ENCODE measurements at places on chromosomes 3 and 15.
A peak's percentile ranks its signal among the peaks of the same experiment; 100 is the strongest.

GRCh38 chr3:72630327-72630968, 217.8 kb downstream of the SHQ1 start:
- peak; percentile 33 for DNase-seq

GRCh38 chr3:14359348-14359747, 43.1 kb upstream of the SLC6A6 start:
- no peak for DNase-seq

GRCh38 chr15:77853008-77853328, 220.3 kb upstream of the LINGO1 start:
- no peak for DNase-seq

GRCh38 chr3:131540143-131540542, 37.4 kb upstream of the MRPL3 start:
- DNase-seq: no peak

GRCh38 chr3:30155755-30156154, 450.6 kb upstream of the TGFBR2 start:
- DNase-seq: no peak

DNA sequence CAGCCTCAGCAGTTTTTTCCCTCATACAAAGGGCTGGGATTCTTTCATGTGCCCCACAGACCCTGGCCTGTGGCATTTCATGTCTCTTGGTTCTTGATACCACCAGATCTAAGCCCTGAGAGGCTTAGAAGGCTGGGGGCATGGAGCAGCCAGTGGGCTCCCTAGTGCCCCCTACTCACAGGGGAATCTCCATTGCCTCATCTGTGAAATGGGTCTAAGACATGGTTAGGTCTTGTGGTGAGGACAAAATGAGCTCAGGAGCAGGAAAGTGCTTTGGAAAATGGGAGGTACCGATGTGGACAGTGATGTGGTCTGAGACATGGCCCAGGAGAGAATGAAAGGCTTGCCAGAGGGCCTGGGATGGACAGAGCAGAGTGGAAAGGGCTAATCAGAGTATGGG, 94.3 kb downstream of the SMAD6 start:
- DNase-seq: no peak

DNA sequence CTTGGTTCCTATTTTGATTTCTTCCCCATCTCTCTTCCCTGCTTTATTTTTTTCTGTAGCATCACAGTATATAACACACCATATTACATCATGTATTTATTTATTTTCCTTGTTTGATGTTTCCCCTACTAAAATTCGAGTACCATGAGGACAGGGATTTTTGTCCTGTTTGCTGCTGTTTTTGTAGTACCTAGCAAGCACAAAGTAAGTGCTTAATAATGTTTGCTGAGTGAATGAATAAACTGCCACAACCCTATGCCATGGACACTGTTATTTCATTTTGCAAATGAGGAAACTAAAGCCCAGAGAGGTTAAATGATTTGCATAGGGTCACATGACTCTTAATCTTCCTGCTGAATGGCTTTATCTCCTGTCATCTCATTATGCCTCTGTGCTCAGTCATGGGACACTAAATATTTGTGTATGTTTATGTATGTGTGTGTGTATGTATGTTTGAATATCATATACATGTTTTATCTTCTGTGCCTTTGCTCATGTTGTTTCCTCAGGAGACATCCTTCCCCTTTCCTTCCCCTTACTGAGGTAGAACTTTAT, 26.1 kb upstream of the MGA start:
- DNase-seq: peak; percentile 49

Data from common myeloid progenitor, CD34-positive (primary cell).